8988T (cell line): ENCODE measurements at places on chromosomes 11 and 22.

DNA sequence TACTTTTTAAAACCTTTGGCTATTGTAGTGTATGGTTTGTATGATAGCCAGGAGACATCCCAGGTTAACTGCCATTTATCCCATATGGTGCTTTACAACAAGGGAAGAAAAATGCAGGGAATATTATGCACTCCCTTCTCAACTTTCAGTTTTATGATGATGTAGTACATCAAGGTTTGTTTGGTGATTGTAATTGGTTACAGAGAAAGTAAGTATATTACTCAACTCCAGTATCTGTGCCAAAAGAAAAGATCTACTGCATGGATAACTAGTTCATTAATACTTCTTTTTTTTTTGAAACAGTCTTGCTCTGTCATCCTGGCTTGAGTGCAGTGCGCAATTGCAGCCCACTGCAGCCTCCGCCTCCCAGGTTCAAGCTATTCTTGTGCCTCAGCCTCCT lies 65.3 kb downstream of the BCL2L13 start:
- DNase-seq, result no peak

- no peak for DNase-seq
Observed at GRCh38 chr11:127445476-127445875, 444.9 kb upstream of the KIRREL3 start.

DNA sequence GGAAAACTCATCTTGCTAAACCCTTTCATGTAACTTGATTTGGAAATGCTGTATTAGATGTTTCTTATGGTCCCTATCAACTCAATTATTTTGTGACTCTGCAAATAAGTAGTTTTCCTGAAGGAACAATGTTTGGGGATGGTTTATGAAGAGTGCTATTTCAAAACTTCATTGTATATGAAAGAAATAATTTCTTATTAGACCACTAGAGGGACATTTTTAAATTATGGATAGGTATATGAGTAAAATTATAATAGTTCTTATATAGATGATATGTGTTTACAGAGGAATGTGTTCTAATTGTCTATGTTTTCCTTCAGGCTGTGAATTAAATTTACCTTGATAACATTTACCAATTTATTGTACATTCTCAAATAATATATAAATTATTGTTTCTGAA lies 509.4 kb upstream of the RAG2 start:
- no peak for DNase-seq

GRCh38 chr11:131614631-131615030 lies 244.2 kb downstream of the NTM start:
- no peak for DNase-seq

DNA sequence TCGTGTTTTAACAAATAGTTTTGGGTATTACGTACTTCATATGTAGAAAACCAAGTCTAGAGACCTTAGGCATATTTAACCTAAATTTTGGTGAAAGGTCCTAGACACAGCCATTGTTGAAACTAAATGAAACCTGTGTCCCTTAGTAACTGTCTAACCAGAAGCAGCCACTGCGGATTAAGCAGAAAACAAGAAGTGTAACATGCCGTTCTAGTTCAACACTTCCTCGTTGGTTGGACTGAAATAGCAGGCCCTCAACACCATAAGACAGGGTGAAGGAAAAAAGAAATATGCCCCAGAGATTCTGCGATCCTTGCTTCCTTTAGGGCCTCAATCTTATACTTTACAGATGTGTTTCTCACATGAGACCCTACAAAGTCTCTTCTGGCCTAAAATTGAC lies 2.0 kb downstream of the NAA40 start:
- DNase-seq, result no peak

DNA sequence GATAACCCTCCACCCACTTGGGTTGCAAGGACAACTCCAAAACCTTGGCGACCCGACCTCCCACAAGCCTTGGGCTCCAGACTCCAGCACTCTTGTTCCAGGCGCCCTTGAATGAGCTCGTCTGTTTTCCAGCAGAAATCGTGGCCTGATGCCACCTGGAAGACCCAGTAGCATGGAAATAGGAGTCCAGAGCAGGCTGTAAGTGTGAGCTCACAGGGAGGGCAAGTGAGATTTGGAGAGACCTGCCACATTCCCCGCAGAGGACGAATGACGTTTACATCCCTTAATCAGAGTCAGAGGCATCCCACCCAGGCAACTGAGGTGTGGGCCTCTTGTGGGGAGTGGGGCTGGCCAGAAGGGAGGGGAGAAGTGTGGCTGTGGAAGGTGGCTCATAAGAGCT lies 71.9 kb downstream of the LDLRAD3 start:
- DNase-seq, result no peak

DNA sequence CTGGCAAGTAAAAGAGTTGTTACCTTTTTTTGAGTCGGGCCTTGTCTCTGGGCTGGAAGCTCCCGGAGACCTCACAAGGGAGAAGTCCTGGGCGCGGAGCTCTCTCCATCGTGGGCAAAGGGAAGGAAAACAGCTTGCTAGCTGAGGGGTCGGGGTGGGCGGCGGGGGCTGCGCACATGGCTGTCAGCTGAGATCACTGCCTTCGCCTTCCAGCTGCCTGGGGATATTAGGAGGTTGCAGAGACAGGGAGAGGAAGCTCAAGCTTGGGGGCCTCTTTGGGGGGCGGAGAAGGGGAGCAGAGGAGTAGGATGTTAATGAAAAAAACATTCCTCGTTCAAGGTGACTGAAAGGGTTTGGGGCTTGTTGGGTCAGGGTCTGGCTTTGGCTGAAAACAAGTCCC lies 49.2 kb upstream of the ALX4 start:
- DNase-seq, result no peak

DNA sequence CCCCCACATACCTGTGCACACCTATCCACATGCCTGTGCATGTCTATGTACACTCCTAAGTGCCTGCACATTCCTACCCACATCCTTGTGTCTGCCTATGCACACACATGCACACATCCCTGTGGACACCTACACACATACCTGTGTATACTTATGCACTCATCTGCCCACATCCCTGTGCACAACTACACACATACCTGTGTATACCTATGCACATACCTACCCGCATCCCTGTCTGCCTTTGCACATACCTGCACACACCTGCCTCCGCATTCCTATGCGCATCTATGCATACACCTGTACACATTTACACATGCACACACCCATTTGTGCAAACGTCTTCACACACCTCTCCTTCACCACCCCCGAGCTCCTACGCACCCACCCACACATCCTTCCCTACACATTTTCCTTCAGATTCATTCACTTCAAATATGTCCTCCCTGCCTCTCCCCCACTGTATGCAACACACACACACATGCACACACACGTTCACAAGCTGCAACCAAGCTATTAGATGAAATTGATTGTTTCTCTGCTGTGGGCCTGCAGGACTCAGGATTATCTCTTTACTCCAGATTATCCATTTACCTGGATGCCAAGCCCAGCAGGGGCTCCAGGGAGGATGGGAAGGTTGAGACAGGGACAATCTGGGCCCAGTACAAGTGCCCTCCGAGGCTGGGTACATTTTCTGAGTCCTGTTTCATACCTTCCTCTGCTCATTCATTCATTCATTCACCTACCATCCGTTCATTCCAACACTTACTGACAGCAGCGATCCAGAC lies 53.2 kb downstream of the TSPAN18 start:
- no peak for DNase-seq

DNA sequence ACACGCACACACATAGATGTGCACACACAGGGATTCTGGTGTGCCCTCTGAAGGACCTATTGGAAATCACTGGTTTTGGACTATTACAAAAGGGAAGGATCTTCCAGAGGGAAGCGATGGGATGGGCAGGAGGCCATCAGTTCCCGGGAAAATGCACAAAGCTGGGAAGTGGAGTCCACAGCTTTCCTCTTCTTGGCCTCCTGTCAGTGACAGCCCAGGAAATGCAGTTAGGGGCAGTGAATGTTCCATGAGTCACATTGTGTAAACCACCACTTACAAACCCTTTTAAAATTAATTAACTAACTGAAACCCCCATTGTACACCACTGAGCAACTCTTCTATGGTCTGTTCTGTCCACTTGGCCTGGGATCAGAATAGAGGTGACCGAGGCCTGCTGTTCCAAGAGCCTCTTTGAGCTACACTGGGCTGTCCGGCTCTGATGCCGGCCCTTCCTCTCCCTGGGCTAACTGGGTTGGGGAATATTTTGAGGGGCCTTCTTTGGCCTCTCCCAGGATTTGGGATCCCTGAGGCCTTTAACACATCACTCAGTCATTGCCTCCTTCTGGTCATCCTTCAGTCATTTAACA lies 137.7 kb downstream of the FEZ1 start:
- no peak for DNase-seq

- DNase-seq, result no peak
Observed at GRCh38 chr22:44597616-44598015, 99.6 kb upstream of the RTL6 start.

GRCh38 chr11:86360775-86361395 lies 13.8 kb upstream of the CCDC81 start:
- no peak for DNase-seq

DNA sequence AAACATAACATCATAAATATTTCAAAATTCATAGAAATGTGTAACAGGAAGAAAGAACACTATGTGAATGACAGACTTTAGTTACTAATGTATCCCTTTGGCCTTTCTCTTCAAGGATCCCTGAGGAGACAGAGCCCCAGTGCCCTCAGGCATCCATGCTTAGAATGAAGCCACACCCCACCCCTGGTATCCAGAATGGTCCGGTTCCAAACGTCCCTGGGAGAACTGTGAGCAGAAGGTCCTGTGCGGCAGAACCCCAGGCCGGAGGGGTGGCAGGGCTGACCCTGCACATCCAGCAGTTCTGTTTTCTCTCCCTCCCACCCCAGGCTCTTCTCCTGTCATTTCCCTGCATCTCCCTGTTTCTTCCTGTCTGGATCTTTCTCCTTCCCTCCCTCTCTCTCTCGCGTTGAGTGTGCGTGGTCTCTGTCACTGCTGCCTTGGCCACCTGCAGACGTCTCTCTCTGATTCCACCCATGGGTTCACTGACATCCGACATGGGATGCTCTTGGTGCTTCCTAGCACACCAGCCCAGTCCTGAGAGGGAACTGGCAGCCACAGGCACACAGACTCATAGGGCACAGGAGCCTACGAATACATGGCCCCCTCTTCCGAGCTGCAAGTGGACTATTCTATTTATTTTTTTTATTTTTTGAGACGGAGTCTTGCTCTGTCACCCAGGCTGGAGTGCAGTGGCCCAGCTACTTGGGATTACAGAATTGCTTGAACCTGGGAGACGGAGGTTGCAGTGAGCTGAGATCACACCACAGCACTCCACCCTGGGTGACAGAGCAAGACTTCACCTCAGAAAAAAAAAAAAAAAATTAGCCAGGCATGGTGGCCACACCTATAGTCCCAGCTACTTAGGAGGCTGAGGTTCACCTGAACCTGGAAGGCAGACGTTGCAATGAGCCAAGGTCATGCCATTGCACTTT lies 5.7 kb downstream of the RFPL1 start:
- no peak for DNase-seq

- no peak for DNase-seq
Observed at GRCh38 chr22:17411213-17411612, 42.0 kb downstream of the CECR2 start.

DNA sequence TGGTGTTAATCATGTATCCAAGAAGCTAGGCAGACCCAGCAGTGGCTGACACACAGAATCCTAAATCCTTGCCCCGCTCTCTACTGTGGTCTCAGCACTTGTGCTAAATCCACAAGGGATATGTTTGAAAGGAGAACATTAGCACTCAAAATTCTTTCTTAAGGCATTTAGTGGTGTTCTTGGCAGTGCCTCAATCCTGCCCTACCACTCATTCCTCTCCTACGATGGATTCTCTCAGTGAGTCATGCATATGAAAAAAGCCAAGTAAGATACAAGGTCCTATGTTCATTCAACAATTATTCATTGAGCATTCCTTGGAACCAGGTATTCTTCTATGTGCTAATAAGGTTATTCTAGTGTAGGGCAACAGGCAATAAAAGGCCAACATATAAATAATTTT lies 31.2 kb downstream of the RRP8 start:
- no peak for DNase-seq

DNA sequence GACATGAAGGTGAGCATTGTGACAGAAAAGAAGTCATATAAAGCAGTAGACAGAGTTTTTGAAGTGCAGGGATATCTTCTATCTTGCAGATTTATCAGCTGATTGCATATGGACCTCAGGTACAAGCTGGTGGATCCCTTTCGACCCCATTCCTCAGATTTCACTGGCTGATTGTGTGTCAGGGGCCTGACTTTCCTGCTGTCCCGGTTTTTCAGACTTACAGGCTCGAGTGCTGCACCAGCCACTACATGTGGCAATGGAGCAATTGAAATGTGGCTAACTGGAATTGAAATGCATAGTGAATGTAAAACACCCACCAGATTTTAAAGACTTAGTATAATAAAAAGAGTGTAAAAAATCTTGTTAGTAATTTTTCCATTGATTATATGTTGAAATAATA lies 50.3 kb downstream of the CLMP start:
- no peak for DNase-seq

- no peak for DNase-seq
Observed at GRCh38 chr22:23226497-23226850, 46.2 kb downstream of the BCR start.

DNA sequence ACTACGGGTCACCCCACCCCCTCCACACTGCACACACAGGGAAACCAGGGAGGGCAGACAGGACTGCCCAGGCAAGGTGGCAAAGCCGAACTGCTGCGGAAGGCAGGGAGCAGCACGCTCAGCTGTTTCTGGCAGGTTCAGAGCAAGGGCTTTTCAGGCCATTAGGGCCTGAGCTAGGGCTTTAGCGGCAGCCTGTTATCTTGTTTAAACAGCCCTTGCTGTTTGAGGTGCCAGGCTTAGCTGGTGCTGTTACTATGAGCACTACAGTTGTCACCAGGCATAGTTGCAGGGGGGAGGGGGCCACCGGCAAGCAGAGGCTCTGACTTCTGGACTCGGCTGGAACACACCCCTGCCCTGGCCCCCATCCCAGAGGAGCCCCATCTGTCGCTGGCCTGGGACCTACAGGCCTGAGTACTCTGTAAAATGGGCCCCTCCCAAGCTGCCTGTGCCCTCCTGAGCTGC lies 34.9 kb downstream of the RSPH14 start:
- DNase-seq, result no peak

DNA sequence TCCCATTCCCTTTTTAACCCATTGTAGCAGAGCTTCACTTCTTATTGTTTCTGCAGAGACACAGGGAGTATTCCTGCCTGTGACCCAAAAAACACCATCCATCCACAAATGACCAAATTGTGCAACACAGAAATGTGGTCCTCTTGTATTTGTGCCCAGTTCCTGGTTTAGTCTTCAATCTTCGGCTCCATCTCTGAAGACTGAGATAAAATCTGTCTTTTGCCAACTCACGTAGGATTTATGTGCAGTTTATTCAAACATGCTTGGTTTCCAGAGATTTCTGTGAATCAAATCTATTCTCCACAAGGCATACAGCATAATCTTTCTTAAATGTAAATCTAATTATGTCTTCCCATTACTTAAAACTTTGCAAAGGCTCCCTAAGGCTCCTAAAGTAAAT lies 307.0 kb downstream of the AASDHPPT start:
- DNase-seq, result no peak

DNA sequence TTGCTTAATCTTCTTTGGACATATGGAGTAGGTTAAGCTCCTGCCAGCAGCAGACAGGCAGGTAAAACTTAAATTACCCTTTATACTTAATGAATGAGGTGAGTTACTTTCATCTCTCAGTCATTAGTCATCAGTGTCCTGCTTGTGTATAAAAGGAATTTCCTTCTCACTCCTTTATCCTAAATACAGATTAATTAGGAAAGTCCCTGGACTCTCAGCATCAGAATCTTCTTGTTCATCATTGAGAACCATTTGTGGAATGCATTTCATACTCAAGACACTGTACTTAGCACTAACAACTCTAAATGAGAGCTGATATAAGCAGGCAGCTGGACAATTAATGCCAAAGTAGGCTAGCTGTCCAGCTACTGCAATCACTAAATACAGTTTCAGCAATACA lies 630.4 kb downstream of the METTL15 start:
- no peak for DNase-seq
